ENCODE measurements at places on chromosomes 3 and 15. TPM values are rescaled to one million over a fixed set of nuclear protein-coding genes. Genes with fewer than 3 reads are reported as not detected.

ZNF620 gene
- total RNA-seq: 3.6 TPM

IL17RB gene
- 0.33 TPM for total RNA-seq

C3orf85 gene
- not detected for total RNA-seq

SLTM gene
- 71.1 TPM for total RNA-seq

ALDH1A2 gene
- total RNA-seq: 4.7 TPM

PCSK6 gene
- 9.8 TPM for total RNA-seq

SEMA5B gene
- total RNA-seq: 0.93 TPM

ARID3B gene
- 4.9 TPM for total RNA-seq

LIPC gene
- 0.14 TPM for total RNA-seq

CCDC80 gene
- 1,773 TPM for total RNA-seq

TRAIP gene
- 1.5 TPM for total RNA-seq

FILIP1L gene
- 370 TPM for total RNA-seq
